Activated naive CD8-positive, alpha-beta T cell treated with anti-CD3 and anti-CD28 coated beads, Interleukin-2, amount 10 ng/mL, durations not matched to agents 7 days and 5 days (primary cell): ENCODE measurements at places on chromosomes 16 and 17. TPM values are rescaled to one million over a fixed set of nuclear protein-coding genes. Genes with fewer than 3 reads are reported as not detected.
A peak's percentile ranks its signal among the peaks of the same experiment; 100 is the strongest.

- peaks cover 2% of the 10 kb centered on the region for H3K4me1 ChIP-seq
- no peak overlapping the region for H3K4me3 ChIP-seq
- DNase-seq = no peak
- H3K27me3 ChIP-seq = peaks cover 59% of the 10 kb centered on the region
These were observed 34.0 kb downstream of the TMEM132E start for GRCh38 chr17:34613064-34614019.

- H3K27ac ChIP-seq = no peak overlapping the region
- H3K4me3 ChIP-seq = no peak overlapping the region
- no peak for DNase-seq
- H3K36me3 ChIP-seq = no peaks in the 10 kb centered on the region
- H3K27me3 ChIP-seq = peaks cover 12% of the 10 kb centered on the region
- H3K4me1 ChIP-seq = no peaks in the 10 kb centered on the region
These were observed 11.2 kb downstream of the ANKS4B start for GRCh38 chr16:21244518-21245215.

DNA sequence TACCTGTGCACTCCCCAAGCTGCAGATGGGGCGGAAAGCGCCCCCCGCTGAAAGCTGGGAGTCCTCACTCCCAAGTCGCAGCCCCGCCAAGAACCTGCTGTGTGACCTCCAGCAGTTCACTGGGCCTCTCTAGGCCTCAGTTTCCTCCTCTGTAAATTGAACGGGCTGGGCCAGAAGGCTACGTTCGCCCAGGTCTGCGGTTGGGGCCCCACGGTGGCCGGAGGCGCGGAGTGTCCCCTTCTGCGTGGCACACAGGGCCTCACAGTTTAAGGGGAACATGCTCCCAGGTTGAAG is 628 bp downstream of the GALK1 start:
- no peak for DNase-seq
- peak overlapping the region; percentile 87 for H3K4me3 ChIP-seq
- H3K27me3 ChIP-seq = peaks cover 3% of the 10 kb centered on the region
- peaks cover 8% of the 10 kb centered on the region for H3K4me1 ChIP-seq

DNA sequence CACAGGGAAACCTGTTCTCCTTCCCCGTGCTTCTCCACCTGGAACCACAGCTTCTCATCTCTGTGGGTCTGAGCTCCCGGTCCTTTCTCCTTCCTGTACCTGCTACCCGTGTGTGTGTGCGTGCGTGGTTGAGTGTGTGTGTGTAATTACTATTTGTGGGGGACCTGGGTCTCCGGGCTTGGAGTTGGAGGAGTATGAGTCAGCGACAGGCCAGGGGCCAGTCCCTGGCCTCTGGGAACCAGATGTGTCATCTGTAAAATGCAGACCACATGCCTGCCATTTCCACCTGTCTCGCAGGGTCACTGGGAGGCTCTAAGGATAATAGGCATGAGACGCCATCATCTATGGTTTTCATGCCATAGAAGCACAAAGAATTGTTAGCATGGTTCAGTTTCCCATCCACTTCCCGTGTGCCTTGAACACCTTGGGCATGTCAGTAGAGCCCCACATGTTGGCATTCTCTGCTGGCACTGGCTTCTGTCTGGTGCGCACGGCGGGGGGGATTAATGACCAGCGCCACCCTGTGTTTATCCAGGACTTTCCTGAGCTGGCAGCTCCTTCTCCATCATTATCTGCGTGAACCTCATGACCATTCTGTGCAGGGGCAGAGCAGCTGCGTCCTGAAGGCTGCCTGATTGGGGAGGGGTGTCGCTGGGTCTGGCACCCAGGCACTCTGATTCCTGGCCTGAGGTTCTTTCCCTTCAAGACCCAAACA is 1.5 kb downstream of the ZNF205 start:
- no peaks in the 10 kb centered on the region for H3K36me3 ChIP-seq
- no peak overlapping the region for H3K27ac ChIP-seq
- H3K4me1 ChIP-seq = no peaks in the 10 kb centered on the region
- peaks cover 2% of the 10 kb centered on the region for H3K27me3 ChIP-seq
- DNase-seq = no peak

GRCh38 chr16:85134789-85135142 is 22.5 kb upstream of the CIBAR2 start:
- H3K4me3 ChIP-seq = no peak overlapping the region
- H3K27me3 ChIP-seq = peaks cover 36% of the 10 kb centered on the region
- no peaks in the 10 kb centered on the region for H3K36me3 ChIP-seq
- no peak for DNase-seq
- peaks cover 11% of the 10 kb centered on the region for H3K4me1 ChIP-seq

DNA sequence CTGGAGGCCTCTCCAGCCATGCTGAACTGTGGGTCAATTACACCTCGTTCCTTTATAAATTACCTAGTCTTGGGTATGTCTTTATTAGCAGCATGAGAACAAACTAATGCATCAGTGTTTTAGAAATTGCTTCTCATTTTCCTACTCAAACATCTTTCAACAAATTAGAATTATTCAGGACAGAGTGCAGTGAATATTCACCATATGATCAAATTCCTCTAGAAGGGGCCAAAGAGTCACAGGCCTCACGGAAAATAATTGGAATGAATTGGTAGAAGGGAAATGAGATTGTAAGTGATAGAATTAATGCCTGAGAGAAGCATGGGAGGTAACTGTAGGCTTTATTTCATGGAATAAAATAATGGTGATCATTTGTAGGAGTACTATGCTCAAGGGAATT is 50.5 kb upstream of the CDH11 start:
- no peaks in the 10 kb centered on the region for H3K36me3 ChIP-seq
- H3K4me3 ChIP-seq = no peak overlapping the region
- H3K27ac ChIP-seq = no peak overlapping the region
- no peak for DNase-seq
- H3K4me1 ChIP-seq = no peaks in the 10 kb centered on the region
- no peaks in the 10 kb centered on the region for H3K27me3 ChIP-seq

DNA sequence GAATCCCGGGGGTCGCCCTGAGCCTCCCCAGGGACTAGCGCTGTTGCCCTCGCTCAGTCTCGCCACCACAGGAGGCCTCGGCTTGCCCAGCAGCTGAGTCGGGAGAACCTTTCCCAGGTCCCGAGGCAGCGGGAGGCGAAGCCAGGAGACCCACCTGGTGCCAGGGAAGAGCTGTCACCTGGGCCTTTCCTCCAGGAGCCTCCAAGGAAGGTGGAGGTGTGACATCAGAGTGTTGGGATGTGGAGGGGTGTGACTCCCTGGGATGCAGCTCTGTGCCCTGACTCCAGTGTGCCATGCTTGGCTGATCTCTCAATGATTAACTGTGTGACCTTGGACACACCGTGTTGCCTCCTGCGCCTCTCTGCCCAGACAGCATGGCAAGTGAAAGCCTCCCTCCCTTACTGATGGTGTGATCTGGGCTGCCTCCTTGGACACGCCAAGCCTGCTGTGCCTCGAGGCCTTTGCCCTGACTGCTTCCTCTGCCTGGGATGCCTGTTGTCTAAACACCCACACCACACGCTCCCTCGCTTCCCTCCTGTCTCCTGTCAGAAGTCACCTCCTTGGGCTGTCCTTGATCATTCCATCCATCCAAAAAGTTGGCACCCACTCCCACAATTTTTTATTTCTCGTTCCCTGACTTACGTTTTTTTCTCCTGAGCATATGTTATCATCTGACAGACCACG is 88.0 kb downstream of the CMIP start:
- no peaks in the 10 kb centered on the region for H3K27me3 ChIP-seq
- H3K36me3 ChIP-seq = peaks cover 4% of the 10 kb centered on the region
- DNase-seq = no peak
- H3K4me3 ChIP-seq = no peak overlapping the region
- peaks cover 30% of the 10 kb centered on the region for H3K4me1 ChIP-seq
- H3K27ac ChIP-seq = peak overlapping the region; percentile 5

DNA sequence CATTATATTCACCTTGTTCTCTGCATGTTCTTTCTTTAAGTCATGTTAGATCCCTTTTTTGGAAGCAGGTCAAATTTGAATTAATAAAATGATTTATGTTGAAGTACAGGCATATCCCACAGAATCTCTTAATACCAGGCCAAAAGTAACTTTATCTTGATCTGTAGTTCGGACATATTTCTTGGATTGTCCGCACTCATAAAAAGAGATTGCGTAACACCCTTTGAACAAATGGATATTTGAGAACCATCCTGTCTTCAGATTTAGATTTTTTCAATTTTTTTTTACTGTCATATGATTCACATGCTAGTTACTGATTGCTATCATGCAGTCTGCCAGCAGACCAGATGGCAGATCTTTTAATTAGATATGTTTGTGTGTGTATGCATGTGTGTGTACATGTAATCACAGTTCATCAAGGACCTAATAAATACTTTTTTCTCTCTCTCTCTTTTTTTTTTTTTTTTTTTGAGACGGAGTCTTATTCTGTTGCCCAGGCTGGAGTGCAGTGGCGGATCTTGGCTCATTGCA is 352.6 kb downstream of the WWOX start:
- H3K27ac ChIP-seq = no peak overlapping the region
- H3K4me1 ChIP-seq = peaks cover 1% of the 10 kb centered on the region
- no peak overlapping the region for H3K4me3 ChIP-seq
- no peaks in the 10 kb centered on the region for H3K27me3 ChIP-seq
- H3K36me3 ChIP-seq = peaks cover 5% of the 10 kb centered on the region

- H3K4me1 ChIP-seq = no peaks in the 10 kb centered on the region
- H3K36me3 ChIP-seq = no peaks in the 10 kb centered on the region
- no peak overlapping the region for H3K4me3 ChIP-seq
- H3K27ac ChIP-seq = no peak overlapping the region
- DNase-seq = no peak
These were observed 96.7 kb upstream of the FAM20A start for GRCh38 chr17:68697850-68698361.

GRCh38 chr16:26295625-26296304 is 604.0 kb downstream of the HS3ST4 start:
- H3K27me3 ChIP-seq = no peaks in the 10 kb centered on the region
- no peak overlapping the region for H3K4me3 ChIP-seq
- H3K27ac ChIP-seq = no peak overlapping the region
- H3K36me3 ChIP-seq = no peaks in the 10 kb centered on the region

- no peak overlapping the region for H3K27ac ChIP-seq
- no peaks in the 10 kb centered on the region for H3K36me3 ChIP-seq
- H3K4me3 ChIP-seq = no peak overlapping the region
These were observed 32.6 kb downstream of the SCPEP1 start for GRCh38 chr17:57010487-57010886.

GRCh38 chr16:21156767-21157467 is 1.6 kb upstream of the LDAF1 start:
- H3K27ac ChIP-seq = no peak overlapping the region
- H3K4me1 ChIP-seq = peaks cover 5% of the 10 kb centered on the region
- peaks cover 4% of the 10 kb centered on the region for H3K36me3 ChIP-seq
- no peak for DNase-seq
- no peaks in the 10 kb centered on the region for H3K27me3 ChIP-seq
- no peak overlapping the region for H3K4me3 ChIP-seq

DNA sequence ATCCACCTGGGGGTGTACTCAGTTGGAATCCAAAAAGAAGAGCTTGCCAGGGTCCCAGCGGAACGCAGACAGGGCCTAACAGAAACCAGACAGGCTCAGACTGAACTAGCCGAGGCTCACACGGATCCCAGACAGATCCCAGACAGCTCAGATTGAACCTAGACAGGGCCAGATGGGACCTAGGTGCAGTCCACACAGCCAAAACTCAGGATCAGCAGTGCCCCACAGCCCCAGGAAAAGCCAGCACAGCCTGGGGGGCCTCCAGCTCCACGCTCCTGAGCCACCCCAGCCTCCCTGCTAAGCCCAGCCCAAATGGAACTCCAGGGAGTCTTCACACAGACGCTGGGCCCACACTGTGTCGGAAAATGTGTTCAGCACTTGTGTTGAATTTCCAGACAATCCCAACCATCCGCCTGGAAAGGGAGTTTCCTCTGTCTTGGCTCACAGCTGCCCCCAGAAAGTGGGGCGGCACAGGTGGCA is 7.5 kb downstream of the STX1B start:
- no peaks in the 10 kb centered on the region for H3K4me1 ChIP-seq
- no peaks in the 10 kb centered on the region for H3K36me3 ChIP-seq
- DNase-seq = no peak
- no peak overlapping the region for H3K4me3 ChIP-seq
- H3K27ac ChIP-seq = no peak overlapping the region

DNA sequence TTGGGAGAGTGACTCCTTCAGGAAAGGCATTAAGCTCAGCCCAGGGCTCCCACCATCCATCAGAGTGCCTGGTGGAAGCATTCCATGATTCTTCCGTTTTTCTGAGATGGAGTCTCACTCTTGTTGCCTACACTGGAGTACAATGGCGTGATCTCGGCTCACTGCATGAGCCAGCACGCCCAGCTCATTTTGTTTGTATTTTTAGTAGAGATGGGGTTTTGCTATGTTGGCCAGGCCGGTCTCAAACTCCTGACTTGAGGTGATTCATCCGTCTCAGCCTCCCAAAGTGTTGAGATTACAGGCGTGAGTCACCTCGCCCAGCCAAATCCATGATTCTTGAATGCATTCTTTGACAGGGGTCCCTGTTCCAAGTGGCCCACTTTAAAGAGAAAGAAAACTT is 23.1 kb downstream of the MIS12 start:
- H3K36me3 ChIP-seq = peaks cover 23% of the 10 kb centered on the region
- no peak for DNase-seq
- H3K4me3 ChIP-seq = no peak overlapping the region
- H3K4me1 ChIP-seq = peaks cover 19% of the 10 kb centered on the region
- H3K27ac ChIP-seq = no peak overlapping the region
- H3K27me3 ChIP-seq = no peaks in the 10 kb centered on the region

- no peak overlapping the region for H3K4me3 ChIP-seq
- H3K27ac ChIP-seq = peak overlapping the region; percentile 17
- H3K27me3 ChIP-seq = no peaks in the 10 kb centered on the region
- H3K4me1 ChIP-seq = no peaks in the 10 kb centered on the region
These were observed 59.1 kb upstream of the CLEC18B start for GRCh38 chr16:74480150-74481029.

DNA sequence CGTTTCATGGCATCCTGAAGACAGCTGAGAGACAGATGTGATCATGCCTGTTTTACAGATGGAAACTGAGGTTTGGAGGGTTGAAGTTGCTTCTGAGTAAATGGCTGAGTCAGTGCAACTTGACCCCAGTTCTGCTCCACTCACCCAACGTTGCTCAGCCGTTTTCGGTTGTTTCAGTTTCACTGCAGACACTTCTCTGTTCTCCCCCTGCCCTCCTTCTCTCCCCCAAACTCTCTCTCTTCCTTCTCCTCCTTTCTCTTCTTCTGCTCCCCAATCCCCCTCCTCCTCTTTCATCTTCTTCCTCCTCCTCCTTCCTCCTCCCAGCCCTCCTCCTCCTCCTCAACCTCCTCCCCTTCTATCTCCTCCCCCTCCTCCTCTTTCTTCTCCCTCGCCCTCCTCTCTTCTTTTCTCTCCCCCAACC is 9.4 kb upstream of the CEP20 start:
- peak overlapping the region; percentile 47 for H3K4me3 ChIP-seq
- H3K27me3 ChIP-seq = peaks cover 7% of the 10 kb centered on the region
- peaks cover 10% of the 10 kb centered on the region for H3K4me1 ChIP-seq
- peak overlapping the region; percentile 70 for H3K27ac ChIP-seq

- H3K27me3 ChIP-seq = no peaks in the 10 kb centered on the region
- H3K36me3 ChIP-seq = no peaks in the 10 kb centered on the region
- no peak overlapping the region for H3K27ac ChIP-seq
- H3K4me1 ChIP-seq = no peaks in the 10 kb centered on the region
These were observed 57.1 kb downstream of the GOSR1 start for GRCh38 chr17:30534298-30534697.

Gene TBC1D3I
- 0.88 TPM for total RNA-seq

Gene FBXW10
- total RNA-seq = not detected

Gene CCL17
- total RNA-seq = not detected

Gene MPO
- total RNA-seq = not detected
